ENCODE measurements at places on chromosomes 11 and 22.

GRCh38 chr11:120431633-120432032 is 79.9 kb upstream of the GRIK4 start:
- peak; percentile 46 for DNase-seq

DNA sequence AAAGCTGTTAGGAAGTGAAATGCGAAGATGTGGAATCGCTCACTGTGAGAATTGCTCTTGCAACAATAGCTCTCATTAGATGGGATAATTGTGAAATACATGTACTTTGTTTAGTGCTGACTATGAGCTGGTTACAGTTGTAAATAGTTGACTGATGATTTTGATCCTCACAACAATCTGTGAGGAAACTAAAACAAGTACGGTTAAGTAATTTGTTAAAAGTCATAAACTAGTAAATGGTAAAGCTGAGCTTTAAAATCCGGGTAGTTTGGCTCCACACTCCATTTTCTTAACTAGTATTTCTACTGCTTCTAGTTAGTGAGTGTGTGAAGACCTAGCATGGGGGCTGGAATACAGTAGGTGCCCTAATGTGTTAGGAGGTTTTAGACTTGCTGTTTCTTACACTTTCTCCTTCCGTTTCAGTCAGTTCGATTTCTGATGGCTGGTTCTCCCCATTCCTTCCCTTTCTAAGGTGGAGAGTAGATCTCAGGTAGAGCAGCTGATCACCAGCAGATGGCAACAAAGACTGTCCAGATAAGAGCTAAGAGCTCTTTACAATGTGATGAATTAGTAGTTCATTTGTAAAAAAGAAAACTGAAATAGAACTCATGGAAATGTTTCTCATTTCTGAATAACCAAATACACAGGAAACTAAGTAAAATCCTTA is 16.3 kb upstream of the CYP2R1 start:
- DNase-seq = no peak

- DNase-seq = no peak
Measured at GRCh38 chr11:13375798-13376197, 87.2 kb downstream of the BTBD10 start.

- DNase-seq = no peak
Measured at GRCh38 chr11:82315093-82315492, 418.6 kb downstream of the FAM181B start.

GRCh38 chr11:109267293-109268095 is 154.5 kb upstream of the C11orf87 start:
- DNase-seq = no peak

Measured in hepatic stellate cell (primary cell).